ENCODE measurements at places on chromosomes 16 and 17. TPM values are rescaled to one million over a fixed set of nuclear protein-coding genes. Genes with fewer than 3 reads are reported as not detected.

GRCh38 chr16:68231384-68232136, 4.4 kb downstream of the ESRP2 start:
- DNase-seq, result no peak

DNA sequence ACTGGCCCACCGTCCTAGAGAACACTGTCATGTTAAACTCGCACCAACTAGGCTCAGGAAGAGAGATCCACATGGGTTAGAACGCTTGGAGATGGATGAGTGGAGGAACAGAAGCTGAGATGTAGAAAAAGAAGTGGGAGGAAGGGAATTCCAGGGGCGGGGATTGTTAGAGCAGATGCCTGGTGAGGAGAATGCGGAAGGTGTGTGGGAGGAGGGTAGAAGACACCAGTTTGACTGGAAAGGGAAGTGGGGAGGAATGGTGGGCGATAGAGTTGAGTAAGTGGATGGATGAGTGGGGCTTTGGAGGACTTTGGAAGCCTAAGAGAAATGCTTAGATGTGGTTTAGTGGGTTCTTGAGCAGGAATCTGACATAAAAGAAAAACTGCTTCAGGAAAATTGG, 37.4 kb downstream of the DHX38 start:
- no peak for DNase-seq

GRCh38 chr17:19533718-19534561, at the start of gene SLC47A1:
Gene SLC47A1, plus strand, starts transcription at chr17:19533854. Its CDS starts 86 bp downstream, at chr17:19533940.
- peak; percentile 29 for DNase-seq

DNA sequence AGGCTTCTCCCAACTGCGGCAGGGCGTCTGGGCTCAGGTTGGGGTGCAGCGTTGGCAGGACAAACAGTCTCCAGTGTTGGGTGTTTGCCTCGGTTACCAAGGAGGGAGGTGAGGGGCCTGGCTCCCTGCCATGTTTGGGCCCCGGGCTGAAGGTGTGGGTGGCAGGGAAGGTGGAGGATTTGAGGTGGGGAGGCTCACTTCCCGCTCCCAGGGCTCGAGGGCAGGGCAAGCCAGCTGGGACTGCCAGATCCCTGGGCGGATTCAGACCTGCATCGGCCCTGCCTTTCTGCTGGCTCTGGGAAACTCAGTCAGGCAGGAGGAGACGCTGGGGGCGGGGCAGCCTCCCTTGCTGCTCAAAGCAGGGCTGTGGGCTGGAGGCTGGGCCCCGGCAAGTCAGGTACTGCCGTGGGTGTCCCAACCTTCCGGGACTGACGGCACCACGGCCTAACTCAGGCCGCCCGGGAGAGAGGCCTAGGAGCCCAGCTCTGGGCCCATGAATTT, 31.3 kb upstream of the KRT17 start:
- DNase-seq, result no peak

GRCh38 chr16:51756447-51757123, 605.5 kb upstream of the SALL1 start:
- no peak for DNase-seq

DNA sequence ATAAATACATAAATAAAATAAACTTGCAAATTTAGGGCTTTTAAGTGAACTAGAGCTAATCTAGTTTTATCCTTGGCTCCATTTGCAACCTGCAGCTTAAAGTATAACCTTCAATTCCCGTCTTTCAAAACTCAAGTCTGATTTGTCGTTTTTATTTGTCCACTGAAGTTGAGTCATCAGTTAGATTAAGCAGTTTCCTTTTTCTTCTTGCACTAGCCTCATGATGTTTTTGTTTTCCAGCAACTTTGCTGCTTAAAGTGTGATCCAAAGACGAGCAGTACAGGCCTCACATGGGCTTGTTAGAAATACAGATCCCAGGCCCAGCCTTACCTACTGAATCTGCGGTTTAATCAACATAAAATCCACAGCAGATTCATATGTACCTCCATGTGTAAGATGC, 13.8 kb downstream of the ARSG start:
- no peak for DNase-seq

Gene VTN
- 24.3 TPM for total RNA-seq

Gene GLP2R
- 1.4 TPM for total RNA-seq

Gene CDH8
- total RNA-seq, result 0.39 TPM

Gene NUP93
- total RNA-seq, result 29.9 TPM

Gene MYH8
- not detected for total RNA-seq

Gene GPR142
- total RNA-seq, result not detected

Gene HS3ST3A1
- total RNA-seq, result 0.16 TPM
